ENCODE measurements at places on chromosomes 2 and 18.

DNA sequence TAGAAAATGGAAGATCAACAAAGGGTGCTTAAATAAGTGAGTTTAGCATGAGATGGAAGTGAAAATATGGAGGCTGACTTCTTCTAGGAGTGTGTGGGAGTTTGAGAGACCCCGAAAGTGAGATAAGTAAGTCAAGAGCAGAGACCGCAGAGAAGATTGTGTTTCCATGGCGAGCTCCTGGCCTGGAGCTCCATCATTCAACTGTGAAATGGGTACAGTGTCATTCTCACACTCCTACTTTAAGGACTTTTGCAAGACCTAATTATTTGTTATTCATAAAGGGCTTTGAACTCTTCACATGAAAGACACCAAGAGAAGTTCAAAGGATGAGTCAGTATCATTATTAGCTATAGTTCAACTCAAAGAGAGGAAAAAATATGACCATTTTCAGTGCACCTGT, 134.2 kb upstream of the PIK3C3 start:
- DNase-seq = no peak

- DNase-seq = no peak
Measured at GRCh38 chr2:18987592-18988073, 370.8 kb downstream of the OSR1 start.

DNA sequence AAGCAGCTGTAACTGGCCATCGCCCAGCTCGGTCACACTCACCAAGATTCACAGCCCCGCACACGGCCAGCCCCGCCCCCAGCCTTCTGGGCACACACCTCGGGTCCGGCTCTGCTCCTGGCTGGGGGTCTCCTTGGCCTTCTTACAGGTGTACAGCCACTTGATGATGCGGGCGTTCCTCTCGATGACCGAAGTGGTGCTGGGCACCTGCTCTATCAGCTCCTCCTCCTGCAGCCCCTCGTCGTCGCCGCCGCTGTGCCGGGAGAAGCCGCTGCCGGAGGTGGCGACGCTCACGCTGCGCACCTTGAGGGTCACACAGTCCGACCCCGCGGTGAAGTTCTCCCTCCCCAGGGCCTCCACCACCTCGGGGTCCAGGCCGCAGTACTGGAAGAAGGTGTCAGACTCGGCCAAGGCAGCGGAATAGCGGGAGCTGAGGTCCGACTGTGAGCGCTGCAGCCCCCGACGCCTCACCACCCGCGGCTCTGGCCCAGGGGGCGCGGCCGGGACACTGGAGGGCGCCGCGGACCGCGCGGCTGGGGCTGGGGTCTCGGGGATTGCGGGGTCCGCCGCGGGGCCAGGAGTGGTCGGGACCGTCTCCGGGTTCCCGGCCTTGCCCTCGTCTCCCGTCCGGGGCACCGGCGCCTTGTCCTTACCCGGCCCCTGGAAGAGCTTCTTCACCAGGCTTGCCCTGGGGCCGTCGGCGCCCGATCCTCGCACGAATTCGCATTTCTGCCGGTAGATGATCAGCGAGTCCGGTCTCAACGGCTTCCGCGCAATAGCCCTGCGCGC, 769 bp downstream of the FAM110C start:
- no peak for DNase-seq

- DNase-seq = peak; percentile 51
Measured at GRCh38 chr2:24409700-24410556, 49.6 kb upstream of the ITSN2 start.

DNA sequence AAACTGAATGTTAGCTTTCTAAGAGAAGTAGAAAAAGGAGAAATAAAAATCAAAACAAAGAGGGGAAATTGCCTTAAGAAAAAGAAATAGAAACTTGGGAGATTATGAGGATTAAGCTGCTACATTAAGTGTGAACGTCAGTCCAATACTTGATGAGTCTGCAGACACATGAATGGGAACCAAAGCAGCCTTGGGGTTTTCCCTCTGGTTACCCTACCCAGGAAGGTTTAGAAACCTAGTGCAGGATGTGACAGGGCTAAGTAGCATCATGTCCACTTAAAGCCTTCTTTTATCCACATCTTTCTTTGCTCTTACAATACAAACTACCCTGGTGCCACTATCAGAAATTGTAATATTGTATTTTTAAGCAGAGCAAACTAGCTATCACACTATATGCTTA, 22.3 kb downstream of the SLC35F5 start:
- DNase-seq = no peak

GRCh38 chr2:46985512-46985911, 69.9 kb upstream of the MCFD2 start:
- peak; percentile 20 for DNase-seq

GRCh38 chr18:58858591-58859468, 5.8 kb upstream of the ZNF532 start:
- no peak for DNase-seq

DNA sequence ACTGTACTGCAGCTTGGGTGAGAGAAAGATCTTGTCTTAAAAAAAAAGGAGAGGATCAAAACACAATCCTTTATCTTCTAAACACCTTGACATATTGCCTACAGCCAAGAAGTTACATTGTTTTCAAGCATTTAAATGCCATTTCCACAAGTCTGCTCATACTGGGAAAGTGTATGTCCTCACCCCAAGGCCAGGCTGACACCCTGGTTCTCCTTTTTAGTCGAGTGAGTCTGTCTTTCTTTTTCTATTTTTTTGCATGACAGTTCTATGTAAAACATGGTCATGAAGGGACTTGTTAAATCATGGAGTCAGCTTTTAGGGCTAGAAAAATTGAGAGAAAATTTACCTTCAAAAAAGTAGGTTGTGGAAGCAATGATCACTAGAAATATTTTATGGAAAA, 233.3 kb downstream of the FAM210A start:
- DNase-seq = no peak

DNA sequence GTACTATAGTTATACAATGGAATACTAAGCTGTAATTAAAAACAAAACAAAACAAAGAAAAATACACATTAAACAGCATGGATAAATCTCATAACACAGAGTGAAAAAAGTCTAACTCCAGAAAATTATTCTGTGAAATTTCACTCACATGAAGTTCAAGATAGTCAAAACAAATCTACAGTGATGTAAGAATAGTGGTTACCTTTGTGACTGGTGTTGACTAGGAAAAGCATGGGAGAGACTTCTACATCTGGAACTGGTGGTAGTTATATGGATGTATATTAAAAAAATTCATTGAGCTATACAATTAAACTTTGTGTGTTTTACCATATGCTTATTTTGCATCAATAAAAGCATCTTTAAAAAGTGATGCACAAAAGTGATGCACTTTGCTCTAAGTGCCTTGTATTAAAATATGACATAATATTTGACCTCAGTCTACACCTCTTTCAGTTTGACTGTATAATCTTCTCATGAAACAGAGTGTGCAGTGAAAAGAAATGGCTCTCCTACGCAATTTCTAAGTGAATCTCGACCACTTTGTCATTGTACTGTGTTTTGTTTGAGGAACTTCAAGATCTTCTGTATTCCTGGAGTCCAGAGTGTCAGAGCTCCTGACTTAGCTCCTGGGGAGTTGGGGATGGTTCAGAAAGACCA, 28.0 kb downstream of the STAT4 start:
- DNase-seq = no peak

DNA sequence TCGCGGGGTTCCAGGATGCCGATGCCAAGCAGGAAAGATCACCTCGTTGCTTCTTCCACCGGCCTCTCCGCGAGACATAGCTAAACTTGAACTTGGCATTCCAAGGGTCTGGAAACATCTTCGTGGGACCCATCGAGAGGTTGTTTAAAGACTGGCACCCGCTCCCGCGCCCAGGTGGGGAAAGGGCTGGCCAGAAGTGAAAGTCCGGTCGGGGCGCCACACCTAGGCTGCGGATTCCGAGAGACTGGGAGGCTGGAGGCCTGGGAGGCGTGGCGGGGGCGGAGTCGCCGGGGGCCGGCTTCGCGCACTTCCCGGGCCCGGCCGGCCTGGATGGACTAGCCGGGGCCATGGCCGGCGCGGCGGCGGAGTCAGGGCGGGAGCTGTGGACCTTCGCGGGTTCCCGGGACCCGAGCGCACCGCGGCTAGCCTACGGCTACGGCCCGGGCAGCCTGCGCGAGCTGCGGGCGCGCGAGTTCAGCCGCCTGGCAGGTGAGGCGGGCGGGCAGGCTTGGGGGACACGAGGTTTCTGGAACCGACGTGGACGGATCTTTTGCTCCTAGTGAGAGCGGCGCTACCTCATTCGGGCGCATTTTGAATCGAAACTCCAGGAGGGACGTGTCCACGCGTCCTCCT, at the start of gene MOCOS:
TSS of gene MOCOS (plus strand) at position 305 of the 633 bp plus-strand sequence. CDS start at position 348, 43 bp downstream.
- DNase-seq = peak; percentile 39

GRCh38 chr2:161136696-161137324, 23.4 kb upstream of the TANK start:
- peak; percentile 46 for DNase-seq

DNA sequence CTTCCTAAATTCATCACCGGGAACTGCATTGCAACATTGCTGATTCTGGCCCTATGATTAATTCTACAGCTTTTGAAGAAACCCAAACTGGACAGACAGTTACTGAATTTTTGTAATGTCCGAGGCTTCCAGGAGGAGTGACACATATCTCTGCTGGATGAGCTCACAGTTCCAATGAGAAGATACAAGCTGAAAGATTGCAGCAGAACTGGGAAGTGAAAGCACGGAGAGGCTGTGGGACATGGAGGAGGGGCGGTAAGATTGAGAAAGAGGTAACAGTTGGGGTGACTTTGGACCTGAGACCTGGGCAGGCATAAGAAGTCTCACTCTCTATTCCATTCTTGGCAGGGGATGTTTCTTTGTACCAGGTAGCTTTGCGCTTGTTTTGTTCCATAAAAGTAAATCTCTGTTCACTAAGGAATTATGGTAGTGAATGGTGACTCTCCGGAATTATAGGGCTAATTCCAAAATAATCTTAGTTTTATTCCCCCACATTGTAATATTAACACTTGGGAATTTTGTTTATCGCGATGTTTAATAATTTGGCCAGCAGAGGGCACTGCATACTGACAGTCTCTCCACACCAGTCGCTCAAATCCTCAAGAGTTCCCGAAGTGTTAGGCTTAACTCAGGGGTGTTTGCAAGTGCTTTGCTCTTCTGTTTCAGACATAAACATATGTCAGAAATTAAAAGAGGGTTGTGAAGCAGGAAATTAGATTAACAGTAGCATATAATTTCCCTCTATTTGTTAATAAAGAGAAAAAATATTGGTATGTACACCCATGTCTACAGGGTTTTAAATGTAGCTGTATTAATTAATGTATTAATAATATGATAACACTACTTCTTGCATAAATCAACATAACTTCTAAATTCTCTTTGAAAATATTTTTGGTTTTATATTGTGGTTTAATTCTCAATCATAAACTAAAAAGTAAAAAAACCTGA, 201.4 kb downstream of the SOCS6 start:
- peak; percentile 44 for DNase-seq

DNA sequence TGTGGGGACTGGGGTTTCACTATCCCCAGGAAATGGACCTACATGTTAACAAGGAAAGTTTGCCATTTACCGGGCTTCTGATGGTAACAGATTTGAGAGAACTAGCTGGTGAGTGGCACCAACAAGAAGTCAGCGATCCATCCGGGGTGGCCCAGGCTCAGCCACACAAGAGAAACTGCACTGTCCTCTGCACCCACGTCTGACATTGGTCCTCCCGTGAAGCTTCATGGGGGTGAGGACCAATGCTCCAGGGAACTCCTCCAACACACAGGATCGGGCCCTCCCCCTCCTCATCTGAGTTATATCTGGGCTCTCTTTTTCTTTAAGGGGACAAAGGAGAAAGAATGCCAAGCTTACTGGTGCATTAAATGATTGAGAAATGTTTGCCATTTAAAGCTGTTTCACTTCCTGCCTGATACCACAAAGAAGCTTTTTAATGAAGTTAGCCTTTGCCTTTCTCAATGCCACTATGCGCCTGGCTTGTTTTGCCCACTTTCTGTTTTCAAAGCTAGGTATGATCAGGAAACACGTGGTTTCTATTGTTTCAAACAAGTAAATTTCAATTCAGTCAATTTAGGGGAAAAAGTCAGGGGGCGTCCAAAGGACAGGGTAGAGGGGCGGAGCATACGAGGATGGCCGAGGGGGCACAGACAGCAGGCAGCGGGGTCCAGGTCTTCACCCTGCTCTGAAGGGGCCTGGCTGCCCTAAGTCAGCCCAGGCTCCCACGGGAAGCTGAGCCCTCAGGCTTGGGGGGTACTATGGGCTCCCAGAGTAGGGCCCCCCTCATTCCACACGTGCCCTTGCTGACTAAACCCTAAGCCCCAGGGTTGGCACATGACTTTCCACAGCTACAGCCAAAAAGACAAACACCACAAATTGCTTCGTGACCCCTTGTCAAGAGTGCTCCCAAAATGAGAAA, 204.0 kb upstream of the ID2 start:
- peak; percentile 50 for DNase-seq

DNA sequence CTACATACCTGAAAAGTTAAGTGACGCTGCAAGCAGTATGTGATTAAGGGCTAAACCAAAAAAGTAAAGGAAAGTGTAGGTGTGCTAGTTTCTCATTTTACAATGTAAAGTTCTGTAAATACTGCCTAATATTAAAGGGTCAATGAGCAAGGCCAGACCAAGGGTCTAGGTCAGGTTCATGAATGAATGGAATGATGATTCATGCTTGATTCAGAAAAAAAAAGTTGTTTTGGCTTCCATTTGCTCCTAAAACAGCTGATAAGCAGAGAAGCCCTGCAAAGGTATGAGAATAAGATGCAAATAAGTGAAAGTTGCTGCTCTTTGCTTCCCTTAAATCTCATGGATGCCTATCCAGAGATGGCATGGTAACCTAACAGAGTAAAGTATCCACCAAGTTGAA, 61.3 kb downstream of the PTRHD1 start:
- DNase-seq = no peak

DNA sequence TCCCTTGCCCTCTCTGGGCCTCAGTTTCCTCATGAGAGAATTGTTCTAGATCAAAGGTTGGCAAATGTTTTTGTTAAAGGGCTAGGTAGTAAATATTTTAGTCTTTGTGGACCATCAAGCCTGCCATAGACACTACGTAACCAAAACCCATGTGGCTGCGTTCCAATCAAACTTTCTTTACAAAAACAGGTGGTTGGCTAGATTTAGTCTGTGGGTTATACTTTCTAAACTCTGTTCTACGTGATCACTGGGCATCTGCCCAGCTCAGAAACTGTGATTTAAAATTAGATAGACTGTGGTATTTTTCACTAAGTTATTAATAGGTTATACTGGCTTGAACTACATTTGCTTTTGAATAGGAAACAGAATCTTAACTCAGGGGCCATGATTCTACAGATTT, 149.8 kb upstream of the DCC start:
- no peak for DNase-seq

DNA sequence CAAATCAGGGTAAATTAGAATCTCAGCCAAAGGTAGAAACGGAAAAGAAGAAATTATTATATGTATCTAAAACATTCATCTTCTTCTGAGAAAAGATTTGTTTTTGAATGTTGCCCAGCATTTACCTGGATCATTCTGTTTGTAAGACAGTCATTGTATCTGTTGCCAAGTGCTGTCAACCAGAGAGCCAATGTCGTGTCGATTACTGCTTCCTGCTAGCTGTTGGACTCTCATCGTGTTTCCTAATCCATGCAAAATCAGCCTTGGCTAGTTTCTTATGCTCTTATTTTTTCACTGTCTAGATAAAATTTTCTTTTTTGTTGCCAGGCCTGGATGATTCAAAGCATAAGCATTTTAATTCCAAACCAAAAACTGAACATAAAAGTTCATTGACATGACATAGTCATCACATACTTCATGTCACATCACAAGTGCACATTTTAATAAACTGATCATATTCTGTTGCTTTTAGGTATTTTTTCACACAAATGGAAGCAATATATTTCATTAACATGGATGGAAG, 202.3 kb downstream of the KCNH7 start:
- DNase-seq = no peak

- DNase-seq = no peak
Measured at GRCh38 chr2:220181165-220181564, 553.7 kb downstream of the SLC4A3 start.

- DNase-seq = no peak
Measured at GRCh38 chr2:113888641-113889470, 1.0 kb upstream of the ACTR3 start.
